Right ventricle myocardium inferior (tissue), 1 donor: ENCODE measurements at places on chromosomes 6 and 20.

DNA sequence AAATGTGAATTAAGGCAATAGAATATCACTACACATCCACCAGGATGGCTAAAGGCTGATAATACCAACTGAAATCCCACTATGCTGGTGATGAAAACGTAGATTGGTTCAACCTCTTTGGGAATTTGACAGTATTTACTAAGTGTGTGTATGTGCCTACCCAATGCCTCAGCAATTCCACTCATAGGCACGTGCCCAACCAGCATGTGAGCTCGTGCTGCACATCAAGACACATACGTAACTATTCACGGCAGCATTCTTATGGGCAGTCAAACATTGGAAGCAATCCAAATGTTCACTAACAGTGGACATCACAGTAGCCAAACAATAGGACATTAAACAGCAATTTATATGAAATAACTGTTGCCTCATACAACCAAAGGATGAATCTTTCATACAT is 15.7 kb upstream of the AFDN start:
- no peak for DNase-seq

DNA sequence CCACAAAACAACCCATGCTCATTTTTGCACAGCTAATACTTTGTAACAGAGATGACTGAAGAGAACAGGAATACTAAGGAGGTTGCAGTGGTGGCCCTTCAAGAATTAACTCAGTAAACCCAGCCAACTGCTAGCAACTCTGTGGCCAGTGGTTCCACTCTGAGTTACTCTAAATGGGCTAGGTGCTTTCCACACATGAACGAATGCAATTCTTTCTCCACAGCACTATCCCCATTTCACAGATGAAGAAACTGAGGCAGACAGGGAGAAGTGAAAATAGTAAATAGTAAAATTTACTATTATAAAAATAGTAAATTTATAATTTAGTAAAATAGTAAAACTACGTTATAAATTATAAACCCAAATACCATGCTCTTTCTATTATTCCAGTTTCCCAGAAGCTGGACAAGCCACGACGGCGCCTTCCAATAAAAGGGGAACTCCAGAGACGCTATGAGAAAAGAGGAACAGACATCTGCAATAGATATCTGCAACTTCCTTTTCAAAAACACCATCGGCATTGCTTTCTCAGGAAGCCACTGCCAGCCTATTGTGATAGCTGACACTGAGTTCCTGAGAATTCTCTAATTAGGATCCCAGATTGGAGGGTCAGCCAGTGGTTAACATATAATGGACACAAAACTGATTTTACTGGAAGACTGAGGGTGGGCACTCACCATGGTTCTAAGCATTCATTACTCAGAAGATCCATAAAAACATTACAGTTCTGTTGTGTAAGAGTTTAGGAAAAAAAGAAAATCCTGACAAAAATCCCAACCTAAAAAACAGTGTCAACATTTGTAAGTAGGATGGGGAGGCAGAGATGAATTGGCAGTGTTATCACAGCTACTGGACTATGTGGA is 16.2 kb downstream of the FKBP1A start:
- peak; percentile 71 for DNase-seq

DNA sequence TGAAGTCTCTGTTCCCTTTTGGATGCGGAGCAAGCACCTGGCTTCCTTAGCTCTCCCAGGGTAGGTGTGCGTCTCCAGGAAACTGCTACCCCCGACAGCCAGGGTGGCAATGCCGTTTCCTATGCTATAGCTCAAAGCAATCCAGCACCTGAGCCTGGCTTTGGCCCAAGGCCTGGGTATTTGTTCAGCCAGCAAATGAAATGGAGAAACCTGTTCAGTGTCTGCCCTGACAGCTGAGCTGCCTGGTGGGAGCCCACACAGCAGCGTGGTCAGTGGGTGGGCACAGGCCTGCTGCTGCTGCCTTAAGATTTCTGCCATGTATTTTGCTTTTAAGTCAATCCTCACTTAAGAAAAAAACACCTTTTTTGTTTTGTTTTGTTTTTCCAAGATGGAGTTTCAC is 13.7 kb downstream of the SPATA2 start:
- DNase-seq = no peak

DNA sequence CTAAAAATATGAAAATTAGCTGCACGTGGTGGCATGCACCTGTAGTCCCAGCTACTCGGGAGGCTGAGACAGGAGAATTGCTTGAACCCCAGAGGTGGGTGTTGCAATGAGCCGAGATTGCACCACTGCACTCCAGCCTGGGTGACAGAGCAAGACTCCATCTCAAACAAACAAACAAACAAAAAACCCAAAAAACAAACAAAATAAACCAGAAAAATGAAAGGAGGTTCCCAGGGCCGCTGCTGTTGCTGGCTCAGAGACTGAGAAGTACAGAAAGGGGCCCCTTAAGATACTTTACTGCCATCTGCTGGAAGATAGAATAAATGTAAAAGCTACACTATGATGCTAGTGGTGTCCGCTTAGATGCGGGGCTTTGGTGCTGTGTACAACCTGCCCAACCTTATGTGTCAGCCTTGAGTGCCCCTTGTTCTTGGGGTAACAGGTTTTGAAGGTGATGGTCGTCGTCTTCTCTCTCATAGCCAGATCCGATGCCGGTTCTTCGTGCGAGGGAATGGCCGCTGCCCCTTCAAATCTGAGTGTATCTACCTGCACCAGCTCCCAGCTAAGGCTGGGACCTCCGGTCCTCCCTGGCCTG is 2.8 kb upstream of the FANCE start:
- no peak for DNase-seq

- DNase-seq = no peak
Observed at GRCh38 chr20:8646716-8647115, 422.2 kb upstream of the PLCB4 start.

DNA sequence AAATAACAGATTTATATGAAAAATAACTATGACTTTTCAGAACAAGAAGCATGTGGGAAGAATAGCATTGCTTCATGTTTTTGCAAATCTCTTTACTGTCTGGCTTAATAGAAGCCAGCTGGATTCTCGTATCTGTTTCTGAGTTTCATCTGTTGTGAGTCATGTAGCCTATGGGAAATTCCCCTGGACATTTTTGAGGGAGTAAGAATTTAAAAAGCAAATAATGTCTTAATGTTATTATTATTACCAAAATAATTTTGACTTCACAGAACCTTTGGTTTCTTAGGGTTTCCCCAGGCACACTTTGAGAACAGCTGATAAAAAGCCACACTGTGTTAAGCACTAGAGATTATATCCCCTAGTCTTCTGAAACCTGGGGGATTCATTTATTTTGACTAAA is 75.8 kb downstream of the SYCP2L start:
- DNase-seq = no peak

DNA sequence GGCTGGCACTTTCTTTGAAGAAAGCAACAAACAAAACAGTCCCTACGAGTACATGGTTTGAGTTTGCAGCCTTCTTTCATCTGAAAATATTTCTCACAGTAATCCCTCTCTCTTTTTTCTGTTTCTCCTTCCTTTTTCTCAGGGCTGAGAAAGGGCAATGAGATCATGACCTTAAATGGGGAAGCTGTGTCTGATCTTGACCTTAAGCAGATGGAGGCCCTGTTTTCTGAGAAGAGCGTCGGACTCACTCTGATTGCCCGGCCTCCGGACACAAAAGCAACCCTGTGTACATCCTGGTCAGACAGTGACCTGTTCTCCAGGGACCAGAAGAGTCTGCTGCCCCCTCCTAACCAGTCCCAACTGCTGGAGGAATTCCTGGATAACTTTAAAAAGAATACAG is 80.7 kb upstream of the CLDN20 start:
- no peak for DNase-seq

DNA sequence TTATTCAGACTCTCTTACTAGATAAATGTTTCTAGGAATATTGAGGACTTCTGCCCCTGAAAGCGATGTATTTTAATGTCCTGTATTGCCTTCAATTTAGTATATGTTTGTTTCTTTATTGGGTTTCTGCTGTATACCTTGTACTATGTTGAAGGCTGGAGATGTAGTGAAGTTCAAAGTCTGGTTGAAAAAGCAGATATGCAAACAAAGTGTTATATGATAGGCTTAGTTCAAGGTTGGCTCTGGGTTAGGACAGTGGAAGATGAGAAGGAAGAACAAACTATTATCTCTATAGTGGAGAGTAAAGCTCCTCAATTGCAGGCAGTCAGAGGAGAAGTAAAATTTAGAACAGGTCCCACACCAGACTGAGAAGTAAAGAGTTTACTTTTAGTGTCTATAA is 36.3 kb upstream of the ADGRG6 start:
- DNase-seq = no peak

DNA sequence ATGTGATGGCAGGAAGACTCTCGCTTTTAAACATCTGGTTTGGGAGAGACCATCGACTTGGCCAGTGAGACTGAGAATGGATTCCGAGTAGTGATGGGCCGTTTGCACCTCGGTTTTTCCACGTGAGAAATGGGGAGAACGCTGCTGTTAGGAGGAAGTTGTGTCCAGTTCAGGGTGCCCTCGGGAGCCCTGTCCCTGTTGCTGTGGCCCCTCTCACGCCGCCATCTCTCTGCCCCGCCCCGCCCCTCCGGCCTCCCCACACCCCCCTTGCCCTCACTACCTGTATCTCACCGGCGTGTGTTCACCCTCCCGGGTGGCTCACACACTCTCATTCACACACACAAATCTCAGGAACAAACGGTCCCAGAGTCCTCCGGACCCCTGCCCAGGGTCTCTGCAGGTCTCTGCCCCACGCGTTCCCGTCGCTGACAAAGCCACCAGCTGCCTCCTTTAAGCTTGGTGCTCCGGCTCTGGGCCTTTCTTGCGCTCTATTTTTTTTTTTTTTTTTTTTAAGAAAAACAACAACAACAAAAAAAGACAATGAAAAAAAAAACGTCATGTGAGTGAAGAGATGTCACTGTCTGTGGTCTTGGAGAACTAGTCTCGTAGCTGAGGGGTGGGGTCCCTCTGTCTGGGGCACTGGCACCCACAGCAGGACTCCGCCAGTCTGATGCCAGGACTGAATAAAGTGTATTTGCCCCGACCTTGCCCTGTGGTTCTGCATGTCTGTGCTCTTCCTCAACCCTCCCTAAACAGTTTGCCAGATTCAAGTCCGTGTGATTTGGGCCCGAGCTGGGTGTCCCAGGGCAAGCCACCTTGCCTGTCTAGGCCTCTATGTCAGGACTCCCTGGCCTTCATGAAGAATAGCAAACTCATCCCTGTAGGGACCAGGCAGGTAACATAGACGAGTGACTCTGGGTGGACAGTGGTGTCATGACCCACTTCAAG is 2.9 kb downstream of the SOX12 start:
- no peak for DNase-seq

GRCh38 chr6:137266309-137266586 is 47.1 kb upstream of the IFNGR1 start:
- DNase-seq = no peak

DNA sequence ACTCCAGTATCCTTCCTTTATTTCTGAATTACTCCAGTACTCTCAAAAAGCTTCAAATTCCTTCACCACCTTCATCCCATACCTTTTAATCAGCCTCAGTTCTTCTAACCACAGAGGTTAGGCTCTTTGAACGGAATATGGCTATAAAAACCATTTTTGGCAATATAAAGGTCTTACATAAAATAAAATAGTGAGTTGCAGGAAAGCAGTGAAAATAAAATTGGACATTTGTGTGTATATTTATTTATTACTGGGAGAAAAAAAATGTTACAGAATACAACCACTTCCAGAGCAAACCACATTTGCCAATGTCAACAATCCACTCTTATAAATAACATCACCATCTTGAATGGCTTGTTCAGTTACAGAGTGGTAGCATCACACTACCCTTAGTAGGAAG is 7.7 kb downstream of the HDDC2 start:
- DNase-seq = no peak

- DNase-seq = no peak
Observed at GRCh38 chr6:3039384-3039783, 28.9 kb upstream of the RIPK1 start.

- no peak for DNase-seq
Observed at GRCh38 chr6:128719786-128720185, 163.2 kb upstream of the LAMA2 start.

GRCh38 chr6:82169138-82169876 is 78.2 kb downstream of the IBTK start:
- no peak for DNase-seq

DNA sequence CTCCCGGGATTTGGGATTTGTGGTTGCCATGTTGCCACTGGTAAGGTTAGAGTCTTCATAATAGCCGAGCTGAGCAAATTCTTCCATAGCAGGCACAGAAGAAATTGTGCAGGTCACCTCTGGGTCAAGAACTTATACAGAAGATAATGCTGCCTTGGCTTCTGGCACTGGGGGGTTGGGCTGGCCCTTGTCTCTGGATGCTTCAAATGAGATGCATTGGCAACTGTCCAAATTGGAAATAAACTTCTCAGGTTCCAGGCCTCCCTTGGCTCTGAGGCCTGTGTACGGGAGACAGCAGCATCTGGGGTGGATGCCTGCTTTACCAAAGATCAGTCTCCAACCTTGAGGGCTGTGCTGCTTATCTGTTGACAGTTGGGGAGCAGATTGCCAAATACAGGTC is 26.2 kb downstream of the MYO6 start:
- DNase-seq = no peak

GRCh38 chr6:22029171-22029570 is 267.7 kb downstream of the PRL start:
- no peak for DNase-seq

DNA sequence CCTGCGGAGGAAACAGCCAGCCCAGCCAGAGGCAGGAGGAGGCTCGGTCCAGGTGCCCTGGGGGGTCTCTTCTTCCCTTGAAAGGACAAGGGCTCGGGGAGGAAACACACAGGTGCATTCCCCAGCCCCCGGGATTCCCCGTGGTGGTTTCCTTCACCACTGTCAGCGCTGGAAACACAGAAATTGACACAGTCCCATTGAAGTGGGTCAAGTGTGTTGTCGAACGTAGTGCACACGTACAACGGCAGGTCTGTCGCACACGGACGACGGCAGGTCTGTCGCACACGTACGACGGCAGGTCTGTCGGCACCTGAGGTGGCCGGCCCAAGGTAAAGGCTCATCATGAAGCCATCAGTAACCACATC is 80.9 kb downstream of the DLL1 start:
- DNase-seq = no peak

DNA sequence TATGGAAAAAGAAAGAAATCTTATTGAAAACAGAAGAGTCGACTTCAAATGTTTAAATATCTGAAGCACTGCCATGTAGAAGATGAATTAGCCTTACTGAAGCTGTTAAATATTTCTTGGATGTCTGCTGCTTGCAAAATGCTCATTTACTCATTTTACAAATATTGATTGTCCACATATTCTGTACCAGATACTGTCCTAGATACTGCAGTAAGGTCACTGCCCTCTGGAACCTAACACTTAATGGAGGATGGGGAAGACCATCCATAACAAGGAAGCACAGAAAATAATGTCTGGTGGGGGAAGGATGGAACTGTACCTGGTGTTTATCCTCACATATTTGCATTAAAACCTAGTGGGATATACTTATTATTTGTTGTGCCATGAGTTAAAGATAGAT is 99.0 kb downstream of the RCAN2 start:
- no peak for DNase-seq

GRCh38 chr20:49905415-49906091 is 9.8 kb downstream of the SPATA2 start:
- DNase-seq = no peak

- no peak for DNase-seq
Observed at GRCh38 chr6:140758169-140758877, 1374.4 kb upstream of the GJE1 start.
